Right renal pelvis (tissue), 4 donors: ENCODE measurements at places on chromosomes 5 and 9. TPM values are rescaled to one million over a fixed set of nuclear protein-coding genes. Genes with fewer than 3 reads are reported as not detected.

PCDHGC3 gene
- 122 TPM for polyA plus RNA-seq

WDR38 gene
- 0.37 TPM for polyA plus RNA-seq

SPINK1 gene
- 108 TPM for polyA plus RNA-seq

MEIKIN gene
- polyA plus RNA-seq, result not detected

SLC44A1 gene
- 47.3 TPM for polyA plus RNA-seq

PRXL2C gene
- polyA plus RNA-seq, result 6.1 TPM

MZB1 gene
- 0.60 TPM for polyA plus RNA-seq

PCDHGA8 gene
- 0.33 TPM for polyA plus RNA-seq

PCBD2 gene
- 9.2 TPM for polyA plus RNA-seq

DNA sequence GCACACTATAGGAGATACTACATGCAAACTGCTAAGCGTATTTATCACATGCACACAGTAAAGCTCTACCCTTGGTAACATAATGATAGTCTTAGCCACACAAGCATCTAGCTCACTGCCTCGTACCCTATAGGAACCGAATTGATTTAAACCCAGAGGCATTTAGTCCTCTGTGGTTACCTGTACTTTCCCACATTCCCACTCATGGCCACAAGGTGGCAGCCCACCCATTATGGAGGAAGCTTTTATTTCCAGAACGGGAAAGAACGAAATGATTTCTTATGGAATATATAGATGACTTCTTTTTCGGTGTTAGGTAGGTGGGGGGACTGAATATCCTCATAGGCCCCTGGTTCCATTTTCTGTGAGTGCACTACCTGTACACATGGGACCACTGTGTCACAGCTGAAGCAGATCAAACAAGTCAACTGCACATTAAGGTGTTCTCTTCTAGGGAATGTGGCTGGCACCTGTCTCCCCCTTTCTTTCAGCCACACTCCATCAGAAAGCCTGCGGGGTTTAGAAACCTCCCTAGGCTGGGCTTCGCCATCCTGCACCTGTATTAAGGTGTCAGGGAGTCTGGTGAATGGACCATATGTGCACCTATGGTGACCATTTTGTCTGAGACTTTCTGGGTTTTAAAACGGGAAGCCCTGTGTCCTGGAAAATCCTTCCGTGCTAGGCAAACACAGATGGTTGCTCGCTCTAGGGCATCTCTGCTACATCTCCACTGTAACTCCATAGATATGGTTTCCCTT, 313.2 kb downstream of the SLIT3 start:
- no peak for DNase-seq

DNA sequence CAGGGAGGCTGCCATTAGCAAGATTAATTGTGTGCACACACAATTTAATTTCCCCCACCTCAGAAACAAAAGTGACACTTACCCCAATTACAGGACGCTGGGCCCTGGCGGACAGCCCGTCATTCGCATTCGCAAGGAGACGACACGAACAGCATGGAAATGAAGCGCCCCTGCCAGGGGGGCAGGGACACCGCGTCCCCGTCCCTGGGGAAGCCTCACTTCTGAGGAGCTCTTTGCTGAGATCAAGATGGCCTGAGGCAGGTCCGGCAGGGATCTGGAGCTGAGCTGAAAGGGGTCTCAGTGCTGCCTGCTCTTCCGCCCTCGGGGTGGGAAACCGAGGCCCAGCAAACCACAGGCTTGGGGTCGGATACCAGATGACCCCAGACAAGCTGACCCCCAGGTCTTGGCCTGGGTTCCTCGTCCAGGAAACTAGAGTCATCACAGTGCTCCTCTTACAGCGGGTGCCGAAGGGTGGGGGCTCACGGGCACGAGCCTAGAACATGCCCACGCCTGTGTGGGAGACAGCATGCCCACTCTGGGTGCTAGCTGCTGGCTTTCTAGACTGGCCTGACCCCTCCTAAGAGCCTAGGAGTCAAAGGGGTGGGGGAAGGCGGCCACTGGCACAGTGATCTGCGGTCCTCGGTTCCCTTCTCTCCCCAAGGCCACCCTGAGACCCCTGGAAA, 103.2 kb downstream of the VAV2 start:
- no peak for DNase-seq

GRCh38 chr9:110641293-110641692, 27.3 kb upstream of the MUSK start:
- DNase-seq, result no peak

DNA sequence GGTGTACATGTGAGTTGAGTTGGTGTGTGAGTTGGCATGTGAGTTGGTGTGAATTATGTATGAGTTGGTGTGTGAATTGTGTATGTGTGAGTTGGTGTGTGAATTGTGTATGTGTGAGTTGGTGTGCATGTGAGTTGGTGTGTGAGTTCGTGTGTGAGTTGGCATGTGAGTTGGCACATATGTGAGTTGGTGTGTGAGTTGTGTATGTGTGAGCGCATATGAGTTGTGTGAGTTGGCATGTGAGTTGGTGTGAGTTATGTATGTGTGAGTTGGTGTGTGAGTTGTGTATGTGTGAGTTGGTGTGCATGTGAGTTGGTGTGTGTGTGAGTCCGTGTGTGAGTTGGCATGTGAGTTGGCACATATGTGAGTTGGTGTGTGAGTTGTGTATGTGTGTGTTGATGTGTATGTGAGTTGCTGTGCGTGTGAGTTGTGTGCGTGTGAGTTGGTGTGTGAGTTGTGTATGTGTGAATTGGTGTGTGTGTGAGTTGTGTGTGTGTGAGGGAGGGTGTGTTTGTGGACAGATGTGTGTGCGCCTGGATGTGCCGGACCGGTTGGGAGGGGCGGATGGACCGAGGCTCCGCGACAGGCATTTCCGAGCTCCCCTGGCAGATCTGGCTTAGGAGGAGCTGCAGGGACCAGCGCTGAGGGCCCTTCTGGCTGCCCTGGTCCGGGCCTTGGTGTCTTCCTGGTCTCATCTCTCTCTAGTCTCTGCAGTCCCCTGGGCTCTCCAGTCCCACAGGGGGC, 162.5 kb upstream of the IER5L start:
- DNase-seq, result no peak

DNA sequence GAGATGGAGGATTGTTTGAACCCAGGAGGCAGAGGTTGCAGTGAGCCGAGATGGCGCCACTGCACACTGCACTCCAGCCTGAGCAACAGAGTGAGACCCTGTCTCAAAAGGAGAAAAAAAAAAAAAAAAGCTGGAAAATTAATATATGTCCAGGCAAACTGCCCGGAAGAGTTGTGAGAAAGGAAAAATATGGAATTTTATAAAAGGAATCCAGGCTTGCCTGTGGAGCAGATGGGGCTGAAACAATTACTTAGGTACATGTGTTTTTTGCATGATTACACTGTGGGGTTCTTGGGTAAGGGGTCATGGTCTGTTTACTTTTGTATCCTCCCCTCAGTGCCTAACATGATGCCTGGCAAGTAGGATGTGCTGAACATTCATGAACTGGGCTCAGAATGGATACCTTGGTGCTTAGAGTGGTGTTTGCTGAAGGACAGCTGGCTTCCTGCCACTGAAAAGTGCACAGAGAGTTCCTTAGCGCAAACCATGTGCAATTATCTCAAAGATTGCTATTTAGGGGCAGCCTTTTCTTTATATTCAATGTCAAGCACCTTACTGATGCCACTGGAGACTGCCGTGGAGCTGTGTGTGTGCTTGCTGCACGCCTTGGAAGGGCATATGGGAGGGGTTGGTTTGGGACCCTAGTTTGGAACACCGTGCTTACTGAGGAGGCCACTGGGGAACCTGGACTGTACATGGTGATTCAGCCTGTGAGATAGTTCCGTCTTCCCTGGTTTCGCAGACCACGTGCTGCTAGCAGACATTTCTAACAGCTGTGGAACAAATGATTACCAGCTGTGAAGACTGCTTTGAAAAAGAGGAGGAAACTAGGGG, 78.4 kb downstream of the MAP1B start:
- no peak for DNase-seq

GRCh38 chr9:34957492-34958410, at the start of gene PHF24:
TSS of gene PHF24 (plus strand) at chr9:34958285. CDS start at chr9:34971299, 13,014 bp downstream.
- no peak for DNase-seq

- DNase-seq, result no peak
Measured at GRCh38 chr9:29289365-29289764, 1716.1 kb upstream of the C9orf72 start.

GRCh38 chr5:168833936-168834335, 254.8 kb upstream of the PANK3 start:
- no peak for DNase-seq

DNA sequence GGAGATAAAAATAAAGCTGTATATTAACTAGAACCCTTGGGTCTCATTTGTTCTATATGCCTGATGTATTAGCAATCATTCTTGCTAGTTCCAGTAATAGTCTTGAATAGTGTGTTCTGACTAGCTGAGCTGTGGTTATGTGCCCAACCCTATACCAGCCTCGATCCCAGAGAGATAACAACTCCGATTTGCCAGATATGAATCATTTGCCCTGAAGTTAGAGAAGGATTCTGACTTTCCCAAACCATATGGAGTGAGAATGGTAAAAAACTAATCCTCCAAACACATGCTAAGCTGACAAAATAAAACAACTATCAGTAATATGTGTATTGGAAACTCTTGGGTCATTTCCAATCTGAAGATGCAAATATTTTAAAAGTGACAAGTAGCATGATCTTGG, 64.8 kb downstream of the ALDH1A1 start:
- no peak for DNase-seq

DNA sequence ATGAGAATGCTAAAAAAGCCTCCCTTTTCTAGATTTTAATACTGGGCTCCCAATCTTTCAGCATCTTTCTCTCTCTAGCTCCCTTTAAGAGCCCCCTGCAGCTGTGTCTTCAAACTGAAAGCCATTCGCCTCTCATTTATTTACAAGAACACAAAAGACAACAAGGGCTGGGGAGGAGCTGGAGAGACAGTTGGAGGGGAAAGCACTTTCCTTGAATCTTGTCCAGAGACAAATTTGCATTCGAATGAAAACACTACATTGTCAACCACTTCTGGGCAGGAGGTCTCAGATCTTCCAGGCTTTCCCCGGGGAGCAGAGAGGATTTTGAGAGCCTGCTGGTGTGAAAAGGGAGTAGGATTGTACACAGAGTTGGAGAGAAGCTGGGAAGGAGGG, 518.3 kb downstream of the CTNND2 start:
- no peak for DNase-seq

- no peak for DNase-seq
Measured at GRCh38 chr5:156201788-156202403, 125.1 kb upstream of the SGCD start.

GRCh38 chr5:137361280-137361679, 137.8 kb downstream of the SPOCK1 start:
- DNase-seq, result no peak

DNA sequence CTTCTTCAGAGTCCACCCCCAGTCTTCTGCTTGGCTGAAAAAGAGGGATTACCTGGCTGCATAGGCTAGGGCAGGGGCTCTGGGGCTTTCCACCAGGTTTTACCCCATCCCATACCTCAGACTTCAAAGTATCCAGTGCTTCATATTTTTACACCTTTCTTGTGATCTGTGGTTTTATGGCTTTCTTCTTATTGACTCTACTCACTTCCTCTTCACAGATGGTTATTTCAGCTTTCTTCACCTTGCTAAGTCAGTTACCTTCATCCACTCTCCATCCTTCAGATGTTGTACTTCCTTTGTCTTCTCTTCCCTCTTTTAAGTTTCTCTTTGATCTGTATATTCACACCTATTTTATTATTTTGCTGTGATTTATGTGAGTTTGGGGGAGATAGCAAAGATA, 104.3 kb downstream of the GRIA1 start:
- DNase-seq, result no peak

GRCh38 chr5:54073131-54073530, 237.2 kb downstream of the ARL15 start:
- no peak for DNase-seq

DNA sequence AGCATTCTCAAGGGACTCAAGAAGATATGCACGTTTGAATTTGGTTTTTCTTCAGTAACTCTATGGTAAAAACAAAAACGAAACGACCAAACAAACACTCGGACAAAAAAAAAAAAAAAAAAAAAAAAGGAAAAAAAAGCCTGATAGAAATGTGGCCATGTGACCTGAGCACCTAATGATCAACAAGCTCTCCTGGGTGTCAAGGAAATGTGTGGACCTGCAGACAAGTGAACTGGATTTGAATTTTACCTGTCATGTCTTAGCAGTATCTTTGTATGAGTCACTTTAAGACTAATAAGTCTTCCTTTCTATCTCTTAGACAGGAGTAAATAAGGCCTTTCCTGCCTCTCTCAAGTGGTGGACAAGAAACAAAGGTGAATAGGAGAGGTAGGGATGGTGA, 190.6 kb upstream of the GRIA1 start:
- DNase-seq, result no peak

- DNase-seq, result no peak
Measured at GRCh38 chr5:11609570-11610303, 294.5 kb downstream of the CTNND2 start.

DNA sequence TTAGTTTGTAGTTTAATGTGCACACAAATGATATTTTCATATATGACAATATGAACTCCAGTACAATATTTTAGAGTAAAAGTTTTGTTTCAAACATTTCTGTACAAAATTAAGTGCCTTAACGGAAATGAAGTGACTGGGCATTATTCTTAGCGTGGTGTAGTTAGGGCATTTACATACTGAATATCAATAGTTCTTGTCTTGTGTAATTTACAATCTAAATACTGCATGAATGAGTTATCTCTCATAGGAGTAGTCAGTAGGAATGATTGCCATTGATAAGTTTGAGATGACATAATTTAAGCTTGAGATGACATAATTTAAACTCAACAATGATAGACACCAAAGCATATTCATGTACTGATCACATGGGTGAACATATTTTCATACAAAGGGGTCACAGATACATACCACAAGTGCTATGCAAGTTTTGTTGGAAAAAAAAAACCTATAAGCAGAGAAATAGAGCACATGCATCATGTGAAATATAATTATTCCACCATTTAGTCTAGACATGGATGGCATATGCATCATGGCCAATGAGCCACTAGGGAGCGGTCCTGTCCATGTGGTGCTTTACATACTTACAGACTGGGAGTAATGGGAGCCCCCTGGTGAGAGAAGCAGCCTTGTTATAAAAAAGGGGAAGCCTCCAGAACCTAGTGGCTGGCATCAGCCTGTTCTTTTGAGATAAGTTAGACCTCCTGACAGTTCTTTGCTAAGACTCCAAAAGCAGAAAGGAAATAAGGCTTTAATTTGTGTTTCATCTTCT, 1523.9 kb downstream of the MAT2B start:
- DNase-seq, result no peak

- DNase-seq, result no peak
Measured at GRCh38 chr5:133295520-133295919, 243.7 kb downstream of the HSPA4 start.

- no peak for DNase-seq
Measured at GRCh38 chr5:133953568-133954145, 14.8 kb downstream of the C5orf15 start.

DNA sequence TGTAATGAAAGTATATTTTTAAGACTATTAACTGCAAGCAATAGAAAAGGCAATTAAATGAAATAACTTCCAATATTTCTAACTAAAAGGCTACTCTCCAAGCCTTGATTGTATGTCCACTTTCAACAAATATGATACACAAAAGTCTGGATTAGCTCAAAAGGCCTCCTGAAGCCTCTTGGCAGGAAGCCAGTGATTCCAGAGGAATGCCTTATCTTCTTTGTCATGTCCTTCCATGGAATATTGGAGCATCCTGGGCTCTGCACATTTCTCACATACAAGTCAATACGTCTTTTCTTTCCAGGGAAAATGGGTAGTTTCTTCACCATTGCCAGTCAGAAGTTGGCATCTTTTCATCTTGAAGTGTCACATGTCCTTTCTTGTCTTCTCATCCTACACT, 357.8 kb downstream of the KDM4C start:
- no peak for DNase-seq

- DNase-seq, result no peak
Measured at GRCh38 chr5:66415208-66415607, 181.0 kb upstream of the MAST4 start.

- no peak for DNase-seq
Measured at GRCh38 chr5:52998552-52999313, 9.6 kb downstream of the ITGA2 start.

- no peak for DNase-seq
Measured at GRCh38 chr9:71760901-71761300, 7.4 kb downstream of the CEMIP2 start.
